ENCODE measurements at places on chromosomes 13 and 19. TPM values are rescaled to one million over a fixed set of nuclear protein-coding genes. Genes with fewer than 3 reads are reported as not detected.

- DNase-seq, result no peak
Observed at GRCh38 chr13:41462427-41462826, 5.1 kb downstream of the RGCC start.

- DNase-seq, result no peak
Observed at GRCh38 chr13:107883561-107884175, 331.7 kb downstream of the LIG4 start.

GRCh38 chr19:14112809-14113385, 4.7 kb downstream of the PRKACA start:
- peak; percentile 36 for DNase-seq

DNA sequence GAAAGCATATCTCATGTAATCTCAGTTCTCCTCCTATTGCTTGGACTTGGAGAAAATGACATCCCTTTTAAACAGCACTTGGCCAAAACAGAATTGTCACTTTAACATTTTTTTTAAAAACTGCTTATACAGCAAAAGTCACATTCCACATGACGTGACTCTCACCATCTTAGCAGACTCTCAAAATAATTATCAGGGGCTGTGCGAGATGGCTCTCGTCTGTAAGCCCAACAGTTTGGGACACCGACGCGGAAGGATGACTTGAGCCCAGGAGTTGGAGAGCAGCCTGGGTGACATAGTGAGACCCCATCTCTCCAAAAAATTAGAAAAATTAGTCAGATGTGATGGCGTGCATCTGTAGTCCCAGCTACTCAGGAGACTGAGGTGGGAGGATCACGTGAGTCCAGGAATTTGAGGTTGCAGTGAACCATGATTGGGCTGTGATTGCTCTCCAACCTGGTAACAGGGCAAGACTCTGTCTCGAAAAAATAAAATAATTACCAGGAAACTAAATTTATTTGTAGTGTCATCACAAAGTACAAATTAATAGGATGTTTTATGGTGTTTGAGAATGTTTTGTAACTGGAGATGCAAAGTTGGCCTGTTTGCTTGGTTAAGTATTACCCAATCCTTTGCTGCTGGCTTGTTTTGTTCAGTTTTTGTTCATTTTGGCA, 8.8 kb downstream of the SAFB start:
- peak; percentile 53 for DNase-seq

DNA sequence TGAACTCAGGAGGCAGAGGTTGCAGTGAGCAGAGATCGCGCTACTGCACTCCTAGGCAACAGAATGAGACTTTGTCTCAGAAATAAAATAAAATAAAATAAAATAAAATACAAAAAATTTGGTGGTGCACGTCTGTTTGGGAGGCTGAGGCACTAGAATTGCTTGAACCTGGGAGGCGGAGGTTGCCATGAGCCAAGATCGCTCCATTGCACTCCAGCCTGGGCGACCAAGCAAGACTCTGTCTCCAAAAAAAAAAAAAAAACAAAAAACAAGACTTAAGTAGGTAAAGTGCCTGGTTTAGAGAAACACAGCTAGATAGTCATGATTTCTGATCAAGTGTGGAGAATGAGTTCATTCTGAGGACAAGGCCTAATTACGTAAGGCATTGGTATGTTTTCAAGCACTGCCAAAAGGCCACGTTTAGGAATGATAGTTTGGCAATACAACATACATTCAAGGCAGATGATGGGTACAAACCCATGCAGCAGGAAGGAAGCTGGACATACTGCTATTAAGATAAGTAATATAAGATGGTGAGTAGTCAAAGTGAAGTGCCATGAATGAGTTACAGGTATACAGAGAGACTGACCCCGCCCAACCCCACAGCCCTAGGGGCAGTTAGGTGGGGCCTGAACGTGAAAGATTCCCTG, 4.8 kb upstream of the UCHL3 start:
- peak; percentile 88 for DNase-seq

DNA sequence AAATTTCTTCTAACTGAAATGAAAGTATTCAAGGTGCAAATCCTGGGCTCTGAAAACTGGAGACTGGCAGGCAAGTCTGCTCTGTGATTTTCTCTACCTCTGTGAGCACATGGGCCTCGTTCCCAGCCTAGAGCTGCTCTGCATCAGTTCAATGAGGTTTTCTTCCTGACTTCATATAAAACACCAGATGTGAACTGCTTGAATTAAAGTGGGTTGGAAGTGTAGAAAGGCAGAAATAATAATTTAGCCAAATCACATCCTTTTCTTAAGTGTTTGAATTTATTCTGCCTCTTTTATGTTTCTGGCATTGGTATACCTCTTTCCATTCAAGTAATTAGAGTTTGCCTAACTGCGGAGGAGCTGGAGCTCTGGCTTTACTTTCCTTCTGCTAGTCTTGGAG, 540.8 kb downstream of the OLFM4 start:
- DNase-seq, result no peak

DNA sequence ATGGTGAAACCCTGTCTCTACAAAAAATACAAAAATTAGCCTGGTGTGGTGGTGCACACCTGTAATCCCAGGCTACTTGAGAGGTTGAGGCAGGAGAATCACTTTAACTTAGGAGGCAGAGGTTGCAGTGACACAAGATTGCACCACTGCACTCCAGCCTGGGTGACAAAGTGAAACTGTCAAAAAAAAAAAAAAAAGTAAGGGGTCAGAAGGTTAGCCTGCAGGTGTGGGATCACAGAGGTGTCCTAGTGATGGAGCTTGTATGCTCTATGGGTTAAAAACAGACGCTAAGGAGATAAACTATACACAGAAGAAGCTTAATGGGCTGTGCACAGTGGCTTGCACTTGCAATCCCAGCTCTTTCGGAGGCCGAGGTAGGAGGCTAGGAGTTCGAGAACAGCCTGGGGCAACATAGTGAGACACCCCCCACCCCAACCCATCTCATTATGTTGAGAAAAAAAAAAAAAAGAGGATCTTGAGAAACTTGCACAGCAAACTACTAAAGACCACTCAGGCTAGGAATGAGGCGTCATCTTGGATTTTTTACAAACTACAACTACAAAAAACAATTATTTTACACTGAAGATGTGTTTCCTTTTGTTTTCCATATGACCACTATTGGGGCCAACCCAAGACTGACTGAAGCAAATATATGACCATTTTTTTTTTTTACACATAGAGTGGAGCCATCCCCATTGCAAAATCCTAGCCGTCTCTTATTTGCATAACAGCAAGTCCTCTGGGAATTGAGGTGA, 7.9 kb downstream of the FOSB start:
- no peak for DNase-seq

DNA sequence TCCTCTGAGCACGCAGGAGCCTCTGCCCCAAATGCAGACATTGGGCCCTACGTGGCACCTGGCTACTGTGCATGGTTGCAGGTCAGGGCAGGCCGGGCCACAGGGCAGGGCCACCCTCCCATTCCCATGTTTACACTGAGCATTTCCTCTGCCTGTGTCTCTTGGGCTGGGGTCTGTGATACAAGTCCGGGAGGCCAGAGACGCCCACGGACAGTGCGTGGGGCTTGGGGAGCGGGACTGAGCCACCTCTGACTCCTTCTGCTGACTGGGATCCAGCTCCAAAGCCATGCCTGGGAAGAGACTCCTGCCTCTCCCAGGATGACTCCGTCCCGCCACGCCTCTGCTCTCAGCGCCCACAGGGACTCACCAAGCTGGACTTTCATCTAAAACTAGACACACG, 18.8 kb downstream of the GAS6 start:
- DNase-seq, result no peak

DNA sequence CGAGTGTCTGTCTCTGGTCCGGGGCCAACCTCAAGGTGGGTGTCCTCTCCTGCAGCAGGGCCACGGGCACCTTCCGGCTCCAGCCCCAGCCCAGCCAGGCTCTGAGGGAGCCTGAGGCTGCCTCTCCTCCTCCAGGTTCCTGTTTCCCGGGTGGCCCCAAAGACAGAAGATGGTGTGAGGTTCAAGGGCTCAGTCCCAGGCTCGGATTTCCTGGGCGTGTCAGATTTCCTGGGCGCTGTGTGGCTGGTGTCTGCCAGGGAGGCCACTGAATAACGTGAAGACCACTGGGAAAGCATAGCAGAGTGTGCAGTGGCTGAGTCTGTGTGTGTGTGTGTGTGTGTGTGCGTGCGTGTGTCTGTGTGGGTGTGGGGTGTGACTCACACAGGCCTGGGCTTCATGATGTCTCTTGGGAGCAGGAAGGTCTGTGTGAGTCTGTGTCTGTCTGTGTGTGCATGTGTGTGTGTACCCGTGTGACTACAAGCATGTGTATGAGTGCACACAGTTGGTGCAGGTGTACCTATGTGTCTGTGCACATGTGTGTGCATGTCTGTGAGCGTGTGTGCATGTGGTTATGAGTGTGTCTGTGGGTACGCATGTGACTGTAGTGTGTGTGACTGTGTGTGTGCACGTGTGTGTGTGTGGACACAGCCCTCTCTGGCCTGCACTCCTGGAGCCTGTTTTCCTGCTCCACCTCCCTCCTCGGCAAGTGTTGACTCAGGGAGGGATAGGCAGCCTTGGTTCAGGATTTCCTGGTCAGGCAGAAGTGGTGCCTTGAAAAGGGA, 28.3 kb downstream of the CEBPA start:
- peak; percentile 94 for DNase-seq

DNA sequence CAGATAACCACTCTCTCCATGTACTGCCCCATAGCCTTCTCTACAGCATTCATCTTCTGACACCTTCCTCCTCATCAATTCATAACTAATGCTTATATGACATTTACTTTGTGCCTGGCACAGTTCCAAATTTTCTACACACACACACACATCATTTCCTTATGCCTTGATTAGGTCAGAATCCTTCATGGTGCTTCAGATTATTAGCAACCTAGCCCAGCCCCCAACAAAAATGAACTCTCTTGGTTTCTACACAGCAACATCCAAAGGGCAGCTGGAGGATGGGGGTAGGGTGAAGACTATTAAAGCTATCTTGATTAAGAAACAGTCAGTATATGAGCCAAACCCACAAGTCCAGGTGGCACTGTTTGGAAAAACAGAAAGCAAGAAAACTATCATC, 3.7 kb downstream of the RUBCNL start:
- no peak for DNase-seq

SOX1 gene
- not detected for total RNA-seq

HOMER3 gene
- total RNA-seq, result 68.7 TPM

CD22 gene
- total RNA-seq, result not detected
